ENCODE measurements at places on chromosomes 16 and 17. TPM values are rescaled to one million over a fixed set of nuclear protein-coding genes. Genes with fewer than 3 reads are reported as not detected.
A peak's percentile ranks its signal among the peaks of the same experiment; 100 is the strongest.

Gene TMEM100
- not detected for total RNA-seq

DNA sequence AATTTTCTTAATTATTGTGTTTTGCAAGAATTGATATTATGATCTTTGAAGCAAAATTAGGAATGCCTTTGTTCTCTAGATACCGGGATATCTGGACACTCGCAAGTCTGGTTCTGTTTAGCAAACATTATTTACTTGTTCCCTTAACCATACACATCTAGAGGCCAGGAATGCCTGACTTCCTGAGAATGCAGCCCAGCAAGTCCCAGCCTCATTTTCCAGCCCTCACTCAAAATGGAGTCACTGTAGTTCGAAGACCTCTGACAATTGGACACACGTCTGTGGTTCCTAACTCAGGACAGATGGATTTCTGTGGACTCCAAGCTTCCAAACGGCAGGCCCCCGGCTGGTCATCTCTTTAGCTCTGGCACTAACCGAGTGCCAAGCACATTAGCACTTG lies 355.4 kb upstream of the RBFOX1 start:
- no peaks in the 10 kb centered on the region for H3K27me3 ChIP-seq
- H3K27ac ChIP-seq: no peak overlapping the region
- H3K36me3 ChIP-seq: no peaks in the 10 kb centered on the region
- H3K4me1 ChIP-seq: no peaks in the 10 kb centered on the region
- ATAC-seq: no peak

Gene CLDN7
- total RNA-seq: 0.52 TPM

Gene PRKCA
- total RNA-seq: 58.2 TPM

Gene PIRT
- total RNA-seq: not detected

DNA sequence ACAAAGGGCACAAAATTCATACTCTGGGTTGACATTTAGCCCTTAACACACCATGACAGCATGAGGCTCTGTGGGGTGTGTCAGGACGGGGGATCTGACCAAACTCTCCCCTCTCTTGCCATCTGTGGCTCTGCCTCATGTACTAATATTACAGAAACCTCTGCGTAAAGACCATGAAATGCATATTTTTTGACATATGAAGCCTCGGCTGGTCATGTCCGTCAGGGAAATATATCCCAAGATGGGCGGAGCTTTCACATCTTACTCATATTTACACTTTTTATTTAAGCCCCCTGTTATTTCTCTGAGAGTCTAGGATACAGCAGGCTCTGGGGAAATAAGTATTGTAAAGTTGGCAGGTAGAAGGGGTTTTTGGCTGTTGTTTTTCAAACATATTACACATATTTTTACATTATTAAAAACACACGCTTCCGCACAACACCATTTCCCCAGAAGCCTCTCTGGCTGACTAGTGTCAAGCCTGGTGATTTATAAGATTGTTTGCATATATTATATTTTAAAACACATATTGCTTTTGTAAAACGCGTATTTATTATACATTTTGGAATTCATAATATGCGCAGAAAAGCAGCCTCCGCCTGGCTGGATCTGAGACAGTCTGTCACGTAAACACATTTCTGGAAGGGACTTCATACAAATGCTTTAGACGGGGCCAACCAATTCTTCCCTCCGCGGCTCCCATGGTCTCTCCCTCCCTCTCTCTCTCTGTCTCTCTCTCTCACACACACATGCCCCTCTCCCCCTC lies 237.7 kb upstream of the ZFHX3 start:
- no peaks in the 10 kb centered on the region for H3K36me3 ChIP-seq
- no peak overlapping the region for H3K4me3 ChIP-seq
- H3K27ac ChIP-seq: no peak overlapping the region
- no peaks in the 10 kb centered on the region for H3K27me3 ChIP-seq

Gene HAS3
- 0.71 TPM for total RNA-seq

- no peaks in the 10 kb centered on the region for H3K4me1 ChIP-seq
- H3K36me3 ChIP-seq: no peaks in the 10 kb centered on the region
- peaks cover 10% of the 10 kb centered on the region for H3K27me3 ChIP-seq
- no peak overlapping the region for H3K4me3 ChIP-seq
- no peak for ATAC-seq
These were observed 68.3 kb upstream of the GCSH start for GRCh38 chr16:81164481-81164880.

GRCh38 chr17:8173871-8174322 lies 2.3 kb downstream of the TMEM107 start:
- H3K27me3 ChIP-seq: no peaks in the 10 kb centered on the region
- peaks cover 27% of the 10 kb centered on the region for H3K4me1 ChIP-seq
- H3K36me3 ChIP-seq: peaks cover 19% of the 10 kb centered on the region
- no peak for ATAC-seq
- H3K27ac ChIP-seq: peak overlapping the region; percentile 99
- peak overlapping the region; percentile 99 for H3K4me3 ChIP-seq

DNA sequence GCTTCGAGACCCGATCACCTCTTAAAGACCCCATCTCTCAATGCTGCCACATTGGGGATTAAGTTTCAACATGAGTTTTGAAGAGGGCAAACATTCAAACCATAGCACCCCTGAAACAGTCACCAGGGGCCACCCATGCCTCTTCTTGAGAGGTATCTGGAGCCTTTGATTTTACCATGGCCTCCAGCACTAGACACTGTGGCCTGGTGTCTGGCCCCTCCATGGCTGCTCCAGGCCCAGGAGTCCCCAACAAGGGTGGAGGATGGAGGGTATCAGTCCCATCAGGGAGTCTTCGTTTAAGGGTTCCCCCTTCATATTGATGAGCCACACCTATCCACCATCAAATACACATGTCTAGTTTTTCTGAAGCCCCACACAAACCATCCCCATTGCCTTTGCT lies 66.5 kb upstream of the CDH5 start:
- H3K4me3 ChIP-seq: no peak overlapping the region
- H3K36me3 ChIP-seq: no peaks in the 10 kb centered on the region
- peaks cover 7% of the 10 kb centered on the region for H3K4me1 ChIP-seq

- no peaks in the 10 kb centered on the region for H3K27me3 ChIP-seq
- H3K36me3 ChIP-seq: no peaks in the 10 kb centered on the region
- no peak overlapping the region for H3K4me3 ChIP-seq
- H3K4me1 ChIP-seq: no peaks in the 10 kb centered on the region
These were observed 11.0 kb upstream of the MVD start for GRCh38 chr16:88673716-88674379.

Gene CTRB2
- total RNA-seq: not detected

DNA sequence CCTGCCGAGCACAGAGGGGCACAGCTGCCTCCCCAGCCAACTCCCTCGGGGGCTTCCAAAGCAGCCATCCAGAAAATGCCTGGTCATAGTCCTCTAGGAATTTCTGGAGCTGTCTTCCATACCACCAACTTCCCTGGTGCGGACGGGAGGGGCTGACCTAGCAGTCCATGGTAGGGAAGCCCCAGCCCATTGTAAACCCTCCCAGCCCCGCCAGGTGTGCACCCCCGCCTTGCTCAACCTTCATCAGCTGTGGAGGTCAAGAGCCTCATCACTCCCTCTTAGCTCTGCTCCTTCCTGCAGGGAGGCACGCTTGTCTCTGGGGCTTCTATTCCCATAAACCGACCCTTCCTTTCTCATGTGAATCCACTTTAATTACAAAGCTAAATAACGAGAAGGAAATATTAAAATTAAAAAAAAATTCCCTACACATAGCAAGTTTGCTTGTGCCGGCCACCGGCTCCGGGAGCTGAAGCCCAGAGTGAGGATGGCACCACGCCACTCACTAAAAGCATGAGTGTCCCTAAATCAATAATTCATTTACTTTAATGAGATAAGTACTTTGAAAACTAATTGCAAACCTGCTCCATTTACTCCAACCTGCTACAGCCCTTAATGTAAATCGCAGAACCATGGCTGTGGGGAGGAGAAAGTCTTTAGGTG lies 181.4 kb downstream of the ENGASE start:
- no peaks in the 10 kb centered on the region for H3K36me3 ChIP-seq
- no peak overlapping the region for H3K4me3 ChIP-seq
- no peaks in the 10 kb centered on the region for H3K4me1 ChIP-seq
- no peak for ATAC-seq

DNA sequence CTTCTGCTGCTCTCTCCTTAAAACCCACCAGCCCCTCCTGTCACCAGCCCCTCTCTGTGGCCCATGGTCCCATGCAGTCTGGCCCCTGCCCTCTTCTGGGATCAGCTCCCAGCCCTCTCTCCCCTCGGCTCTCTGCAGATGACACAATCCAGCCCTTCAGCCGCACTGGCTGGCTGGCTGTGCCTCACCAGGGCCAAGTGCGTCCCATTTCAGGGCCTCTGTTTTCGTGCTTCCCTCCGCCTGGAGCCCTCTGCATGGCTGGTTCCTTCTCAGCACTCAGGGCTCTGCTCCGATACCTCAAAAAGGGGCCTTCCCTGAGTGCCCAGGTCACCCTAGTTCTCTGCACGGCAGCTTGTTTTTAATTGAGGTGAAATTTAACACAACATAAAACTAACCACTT lies 124.3 kb downstream of the SOCS1 start:
- no peaks in the 10 kb centered on the region for H3K27me3 ChIP-seq
- H3K4me1 ChIP-seq: peaks cover 24% of the 10 kb centered on the region
- ATAC-seq: peak; percentile 29
- H3K36me3 ChIP-seq: peaks cover 38% of the 10 kb centered on the region
- peak overlapping the region; percentile 82 for H3K27ac ChIP-seq
- H3K4me3 ChIP-seq: peak overlapping the region; percentile 20

DNA sequence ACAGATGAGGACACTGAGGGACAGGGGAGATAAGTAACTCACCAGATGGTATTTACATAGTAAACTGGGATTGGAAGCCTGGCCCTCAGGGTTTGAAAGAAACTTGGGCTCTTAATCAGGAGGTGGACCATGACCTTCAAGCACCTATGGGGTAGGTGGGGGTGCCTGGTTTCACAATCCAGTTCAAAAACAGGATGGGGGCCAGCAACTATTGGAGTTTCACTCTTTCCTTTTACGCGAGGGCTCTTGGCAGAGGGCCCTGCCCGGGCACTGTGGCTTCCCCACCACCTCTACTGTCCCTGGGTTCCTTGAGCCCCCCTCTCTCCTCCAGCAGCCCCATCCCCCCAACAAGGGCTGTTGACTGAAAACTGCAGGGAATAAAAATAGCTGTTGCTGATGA lies 11.3 kb upstream of the PRR29 start:
- H3K27ac ChIP-seq: peak overlapping the region; percentile 65
- no peak for ATAC-seq
- H3K36me3 ChIP-seq: no peaks in the 10 kb centered on the region
- H3K4me1 ChIP-seq: peaks cover 20% of the 10 kb centered on the region
- H3K4me3 ChIP-seq: no peak overlapping the region

DNA sequence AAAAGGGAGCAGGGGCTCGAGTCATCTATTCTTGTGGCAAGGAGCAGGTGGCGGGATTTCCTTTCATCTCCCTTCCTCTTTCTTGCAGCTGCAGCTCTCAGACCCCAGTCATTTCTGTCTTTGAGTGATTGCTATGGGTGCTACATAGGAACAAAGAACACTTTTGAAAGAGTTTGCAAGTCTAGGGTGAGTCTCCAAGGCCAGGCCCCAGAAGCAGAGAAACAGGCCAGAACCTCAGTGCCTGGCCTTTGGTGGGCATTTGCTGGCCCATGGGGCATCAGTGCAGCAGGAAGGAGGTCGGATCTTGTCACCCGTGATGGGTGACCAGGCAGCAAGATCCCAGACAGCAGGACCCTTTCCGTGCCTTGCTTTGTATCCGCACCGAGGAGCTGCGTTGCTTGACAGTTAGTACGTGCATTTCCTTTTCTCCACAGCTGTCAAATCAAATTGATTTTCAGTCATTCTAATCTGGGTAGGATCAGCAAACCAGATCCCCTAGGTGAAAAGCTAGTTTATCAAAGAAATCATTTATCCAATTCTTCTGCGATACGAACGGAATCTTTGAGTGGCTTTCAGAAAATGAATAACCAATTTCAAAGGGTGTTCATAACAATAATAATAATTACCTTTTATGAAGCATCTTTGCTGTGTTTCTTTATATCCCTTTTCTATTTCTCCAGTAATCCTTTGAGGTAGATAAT lies 244.6 kb upstream of the MAF start:
- no peak overlapping the region for H3K27ac ChIP-seq
- peaks cover 10% of the 10 kb centered on the region for H3K27me3 ChIP-seq
- no peak for ATAC-seq

GRCh38 chr16:65244787-65245186 lies 122.9 kb upstream of the CDH11 start:
- no peaks in the 10 kb centered on the region for H3K4me1 ChIP-seq
- no peaks in the 10 kb centered on the region for H3K36me3 ChIP-seq
- no peak overlapping the region for H3K27ac ChIP-seq
- no peak overlapping the region for H3K4me3 ChIP-seq
- no peak for ATAC-seq
- H3K27me3 ChIP-seq: no peaks in the 10 kb centered on the region

Gene HEXD
- total RNA-seq: 31.9 TPM

Gene ANKRD40CL
- not detected for total RNA-seq

Gene HIC1
- total RNA-seq: 24.4 TPM

GRCh38 chr17:68600067-68600930 lies 868 bp downstream of the FAM20A start:
- peak overlapping the region; percentile 73 for H3K4me3 ChIP-seq
- ATAC-seq: peak; percentile 39
- H3K27me3 ChIP-seq: peaks cover 55% of the 10 kb centered on the region
- peaks cover 5% of the 10 kb centered on the region for H3K36me3 ChIP-seq

GRCh38 chr17:4903051-4903818 lies at the start of gene CHRNE:
Gene CHRNE, minus strand, starts transcription at chr17:4903098. Its CDS starts 35 bp downstream, at chr17:4903063.
- H3K4me3 ChIP-seq: peak within 1 kb of the TSS; percentile 66
- ATAC-seq: peak; percentile 77
- H3K27me3 ChIP-seq: no peaks in the 10 kb centered on the region

GRCh38 chr16:3012246-3012645 lies 477 bp upstream of the CLDN9 start:
- H3K4me3 ChIP-seq: no peak overlapping the region
- peaks cover 6% of the 10 kb centered on the region for H3K4me1 ChIP-seq
- H3K36me3 ChIP-seq: no peaks in the 10 kb centered on the region
- no peak overlapping the region for H3K27ac ChIP-seq

GRCh38 chr17:19766421-19767270 lies 18.5 kb upstream of the ALDH3A1 start:
- peaks cover 25% of the 10 kb centered on the region for H3K4me1 ChIP-seq
- peak; percentile 86 for ATAC-seq
- peak overlapping the region; percentile 35 for H3K4me3 ChIP-seq
- peak overlapping the region; percentile 31 for H3K27ac ChIP-seq
- H3K36me3 ChIP-seq: no peaks in the 10 kb centered on the region
- H3K27me3 ChIP-seq: peaks cover 3% of the 10 kb centered on the region

- H3K27ac ChIP-seq: no peak overlapping the region
- H3K4me1 ChIP-seq: peaks cover 24% of the 10 kb centered on the region
- no peak overlapping the region for H3K4me3 ChIP-seq
- H3K36me3 ChIP-seq: peaks cover 35% of the 10 kb centered on the region
These were observed 16.0 kb downstream of the GPATCH8 start for GRCh38 chr17:44487170-44487569.

Gene HOXB3
- total RNA-seq: 3.1 TPM

Gene LGALS9B
- total RNA-seq: not detected

GRCh38 chr16:28213396-28213795 lies 1.6 kb upstream of the XPO6 start:
- H3K27ac ChIP-seq: no peak overlapping the region
- H3K27me3 ChIP-seq: no peaks in the 10 kb centered on the region
- no peak for ATAC-seq
- H3K4me1 ChIP-seq: peaks cover 11% of the 10 kb centered on the region
- peak overlapping the region; percentile 75 for H3K4me3 ChIP-seq

DNA sequence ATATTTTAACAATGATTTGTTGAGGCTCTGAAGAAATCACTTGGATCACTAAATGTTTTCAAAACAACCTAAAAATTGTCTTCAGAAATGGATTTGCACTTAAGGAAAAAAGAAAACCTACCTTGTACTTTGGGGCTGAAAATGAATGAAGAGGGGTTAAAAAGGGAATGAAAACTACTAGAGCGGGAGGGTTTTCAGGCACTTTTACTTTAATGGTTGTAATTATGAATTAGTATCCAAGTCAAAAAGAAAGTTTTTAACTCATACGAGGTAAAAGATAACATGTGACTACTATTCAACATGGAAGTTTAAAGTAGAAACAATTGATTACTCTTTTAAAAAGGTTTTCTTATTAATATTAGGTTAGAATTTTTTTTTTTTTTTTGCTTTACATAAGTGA lies 5.1 kb downstream of the IGF2BP1 start:
- H3K27me3 ChIP-seq: peaks cover 73% of the 10 kb centered on the region
- no peak overlapping the region for H3K4me3 ChIP-seq
- peaks cover 7% of the 10 kb centered on the region for H3K36me3 ChIP-seq

Gene KIF18B
- total RNA-seq: 37.7 TPM
